ENCODE measurements at places on chromosomes 13 and 19.

GRCh38 chr19:11176466-11177193, 20.7 kb downstream of the KANK2 start:
- no peak for DNase-seq

DNA sequence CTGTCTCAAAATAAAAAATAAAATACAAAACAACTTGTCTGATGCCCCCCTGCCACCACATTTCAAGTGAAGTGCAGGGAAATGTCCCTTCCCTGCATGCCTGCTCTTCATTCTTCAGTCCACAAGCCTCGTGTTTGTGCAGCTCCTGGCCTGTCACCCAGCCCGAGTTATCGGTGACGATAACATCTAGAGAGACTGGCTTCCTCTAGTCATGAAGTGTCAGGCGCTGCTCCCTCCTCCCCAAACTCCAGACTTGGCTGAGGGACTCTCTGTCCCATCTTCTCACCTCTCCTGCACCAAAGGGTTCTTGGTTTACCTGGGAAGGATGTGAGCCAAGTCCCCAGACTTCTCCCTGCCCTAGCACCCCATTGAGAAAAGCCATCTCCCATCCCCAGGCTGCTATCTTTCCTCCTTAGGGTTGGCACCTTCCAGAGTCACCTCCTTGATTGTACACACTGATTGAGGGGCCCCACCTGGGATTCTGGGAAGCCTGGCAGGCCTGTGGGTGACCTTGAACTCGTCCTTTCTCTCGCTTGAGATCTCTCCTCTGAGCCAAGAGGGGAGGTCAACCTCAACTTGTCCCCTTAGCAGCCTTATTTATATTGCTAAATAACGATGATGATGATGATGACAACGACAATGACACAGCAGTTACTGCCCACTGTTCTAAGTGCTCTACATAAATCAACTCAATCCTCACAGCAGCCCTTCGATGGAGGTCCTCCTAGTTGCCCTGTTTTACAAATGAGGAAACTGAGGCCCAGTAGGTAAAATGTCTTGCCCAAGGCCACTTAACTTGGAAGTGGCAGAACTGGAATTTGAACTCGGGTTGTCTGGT, 13.1 kb upstream of the PLAUR start:
- DNase-seq = no peak

DNA sequence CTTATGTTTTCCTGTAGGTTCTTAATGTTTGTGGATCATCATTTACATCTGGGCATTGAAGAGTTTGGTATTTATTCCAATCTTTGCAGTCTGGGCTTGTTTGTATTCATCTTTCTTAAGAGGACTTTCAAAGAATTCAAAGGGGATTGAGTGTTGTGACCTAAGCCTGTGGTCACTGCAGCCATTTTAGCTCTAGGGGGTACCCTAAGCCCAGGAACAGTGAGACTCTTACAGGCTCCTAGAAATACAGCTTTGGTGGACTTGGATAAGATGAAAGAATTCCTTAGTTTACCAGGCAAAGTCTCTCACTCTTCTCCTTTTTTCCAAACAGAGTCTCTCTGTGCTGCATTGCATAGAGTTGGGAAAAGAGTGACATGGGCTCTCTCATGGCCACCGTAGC, 2539.0 kb upstream of the PCDH20 start:
- no peak for DNase-seq

DNA sequence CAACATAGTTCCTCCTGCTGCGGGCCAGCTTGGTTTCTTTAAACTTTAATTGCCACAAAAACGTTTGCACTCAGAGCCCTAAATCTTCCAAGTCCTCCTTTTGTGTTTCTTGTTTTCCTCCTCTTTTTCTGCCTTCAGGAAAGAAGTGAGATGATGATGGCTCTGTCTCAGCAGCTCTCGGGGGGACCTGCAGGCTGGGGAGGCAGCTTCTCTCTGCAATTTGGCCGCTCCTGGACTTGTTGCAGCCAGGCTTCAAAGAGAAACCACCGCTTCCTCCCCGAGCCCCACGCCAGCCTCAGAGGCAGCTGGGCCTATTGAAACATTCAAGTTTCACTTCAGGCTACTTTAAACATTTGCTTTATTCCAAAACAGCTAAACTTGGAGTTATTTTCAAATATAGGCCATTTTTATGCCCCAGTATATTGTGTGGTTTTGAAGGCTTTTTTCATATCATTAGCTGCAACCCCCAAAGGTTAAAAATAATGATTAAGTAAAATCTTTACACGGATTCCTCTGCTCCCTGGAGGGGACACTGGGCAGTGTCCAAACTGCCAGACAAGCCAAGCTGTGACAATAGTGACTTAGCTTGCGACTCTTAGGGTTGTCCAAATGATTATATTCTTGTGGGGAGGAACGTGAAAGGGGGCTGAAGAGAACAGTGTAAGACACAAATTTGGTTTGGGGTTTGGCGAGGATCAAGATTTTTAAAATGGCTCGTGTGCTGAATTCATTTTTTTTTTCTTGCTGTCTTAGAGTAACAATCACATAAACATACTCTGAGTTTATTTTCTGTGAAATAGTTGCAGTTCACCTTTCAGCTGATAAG, 330.8 kb downstream of the DLEU7 start:
- DNase-seq = no peak

GRCh38 chr19:1882089-1882785, 3.1 kb downstream of the ABHD17A start:
- no peak for DNase-seq
